ENCODE measurements at places on chromosomes 11 and 22.

DNA sequence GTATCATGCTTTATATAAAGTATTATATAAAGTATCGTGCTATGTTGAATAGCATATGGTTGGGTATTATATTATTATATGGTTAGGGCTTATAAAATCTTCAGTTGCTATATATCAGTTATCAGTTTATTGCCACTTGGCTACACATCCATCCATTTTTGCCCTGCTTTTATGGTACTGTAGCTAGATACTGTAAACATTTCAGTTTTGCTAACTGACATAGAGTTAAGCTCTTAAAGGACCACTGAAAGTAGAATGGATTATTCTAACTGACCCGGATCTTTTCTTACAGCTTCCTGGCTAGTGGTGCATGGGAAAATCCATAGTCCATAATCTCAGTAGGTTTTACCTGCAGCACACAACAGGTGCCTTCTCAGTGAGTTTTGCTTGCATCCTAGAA, 405.3 kb upstream of the LUZP2 start:
- DNase-seq = no peak

DNA sequence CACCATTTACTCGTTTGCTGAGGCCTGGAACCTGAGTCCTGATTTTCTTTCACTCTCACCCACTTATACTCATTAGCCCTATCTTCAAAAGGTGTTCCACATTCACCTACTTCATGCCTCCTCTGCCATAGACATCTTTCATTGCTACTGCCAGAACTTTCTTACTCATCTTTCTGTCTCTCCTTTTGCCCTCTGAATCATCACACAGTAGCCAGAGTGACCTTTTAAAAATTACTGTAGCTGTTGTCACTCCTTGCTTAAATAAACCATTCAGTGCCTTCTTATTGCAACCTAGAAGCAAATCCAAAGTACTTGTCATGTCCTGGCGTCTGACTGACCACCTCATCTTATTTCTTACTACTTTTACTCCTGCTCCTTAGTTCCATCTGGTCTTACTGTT, 38.2 kb downstream of the ATXN10 start:
- no peak for DNase-seq

GRCh38 chr11:110971140-110971539, 258.9 kb upstream of the ARHGAP20 start:
- DNase-seq = no peak

DNA sequence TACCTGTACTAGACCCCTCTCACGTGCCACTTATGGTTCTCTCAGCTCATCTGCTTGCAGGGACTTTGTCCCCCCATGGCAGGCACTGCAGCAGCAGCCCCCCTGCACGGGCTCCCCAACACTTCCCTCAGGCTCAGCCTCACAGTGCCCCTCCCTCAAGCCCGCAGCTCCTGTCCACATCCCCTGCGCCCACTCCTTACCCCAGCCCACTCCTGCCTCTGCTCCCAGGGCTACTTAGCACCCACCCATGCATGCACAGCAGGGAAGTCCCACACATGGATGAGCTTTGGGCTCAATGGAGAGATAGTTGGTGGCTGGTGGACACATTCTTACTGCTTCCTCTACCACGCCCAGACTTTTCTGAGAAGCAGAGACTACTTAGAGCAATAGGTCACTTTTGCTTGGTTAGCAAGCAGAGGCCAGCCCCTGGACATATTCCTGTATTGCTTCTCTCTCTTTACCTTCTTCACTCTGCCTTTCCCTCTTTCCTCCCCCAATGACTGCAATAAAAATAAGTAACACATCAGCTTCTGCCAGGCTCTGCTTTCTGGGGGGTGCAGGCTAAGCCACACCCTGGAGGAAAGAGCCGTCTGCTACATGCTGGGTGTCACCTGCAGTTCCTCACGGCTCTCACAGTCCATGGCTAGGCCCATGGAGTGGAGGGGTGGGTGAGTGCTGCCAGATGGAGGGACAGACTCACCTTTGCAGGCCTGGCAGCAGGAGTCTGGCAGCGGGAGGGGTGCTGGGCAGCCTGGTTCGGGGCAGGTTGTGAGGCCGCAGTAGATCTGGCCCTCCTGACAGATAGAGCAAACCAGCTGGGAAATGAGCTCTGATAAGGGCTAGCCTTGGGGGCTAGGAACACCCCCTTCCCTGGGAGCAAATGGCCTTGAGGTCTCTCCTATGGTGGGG, 23.4 kb downstream of the CHRDL2 start:
- no peak for DNase-seq

GRCh38 chr11:1388763-1389102, 1.0 kb upstream of the BRSK2 start:
- DNase-seq = no peak

- no peak for DNase-seq
These were observed 23.5 kb upstream of the TH start for GRCh38 chr11:2194877-2195755.

DNA sequence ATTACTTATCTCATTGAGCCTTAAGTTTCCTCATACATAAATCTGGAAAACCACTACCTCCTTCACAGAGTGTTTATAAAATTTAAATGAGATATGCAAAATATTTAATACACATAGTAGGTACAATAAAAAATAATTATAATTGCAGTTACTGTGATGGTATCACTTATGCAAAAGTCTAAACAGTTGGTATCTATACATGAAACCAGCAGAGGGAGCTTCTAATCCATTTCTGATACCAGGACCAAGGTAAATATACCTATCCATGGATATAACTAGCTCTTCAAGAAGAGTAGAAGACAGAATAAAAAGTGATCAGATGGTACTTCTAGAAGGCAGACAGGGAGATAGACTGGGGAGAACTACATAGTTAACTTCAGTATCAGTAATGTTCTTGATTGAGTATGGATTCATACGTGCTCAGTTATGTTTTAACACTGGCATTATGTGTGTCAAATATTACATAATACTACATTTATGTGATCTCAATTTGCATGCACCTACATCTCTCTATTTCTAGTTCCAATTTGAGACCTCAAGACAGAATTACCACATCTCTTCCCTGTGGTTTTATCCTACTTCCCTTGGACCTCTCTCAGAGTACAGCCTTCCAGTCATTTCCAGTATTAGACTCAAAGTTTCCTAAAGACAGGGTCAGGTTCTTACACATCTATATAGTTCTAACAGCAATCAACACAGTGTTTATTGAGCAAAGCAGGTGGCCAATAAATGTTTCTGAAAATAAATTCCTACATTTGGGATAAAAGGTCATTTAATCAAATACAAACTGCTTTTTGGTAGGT, 13.7 kb upstream of the TSG101 start:
- no peak for DNase-seq

- DNase-seq = no peak
These were observed 172.0 kb upstream of the MTMR2 start for GRCh38 chr11:96095884-96096303.

GRCh38 chr11:19903620-19904069, 191.0 kb downstream of the NAV2 start:
- no peak for DNase-seq

- no peak for DNase-seq
These were observed 11.1 kb upstream of the ST3GAL4 start for GRCh38 chr11:126344141-126345080.

DNA sequence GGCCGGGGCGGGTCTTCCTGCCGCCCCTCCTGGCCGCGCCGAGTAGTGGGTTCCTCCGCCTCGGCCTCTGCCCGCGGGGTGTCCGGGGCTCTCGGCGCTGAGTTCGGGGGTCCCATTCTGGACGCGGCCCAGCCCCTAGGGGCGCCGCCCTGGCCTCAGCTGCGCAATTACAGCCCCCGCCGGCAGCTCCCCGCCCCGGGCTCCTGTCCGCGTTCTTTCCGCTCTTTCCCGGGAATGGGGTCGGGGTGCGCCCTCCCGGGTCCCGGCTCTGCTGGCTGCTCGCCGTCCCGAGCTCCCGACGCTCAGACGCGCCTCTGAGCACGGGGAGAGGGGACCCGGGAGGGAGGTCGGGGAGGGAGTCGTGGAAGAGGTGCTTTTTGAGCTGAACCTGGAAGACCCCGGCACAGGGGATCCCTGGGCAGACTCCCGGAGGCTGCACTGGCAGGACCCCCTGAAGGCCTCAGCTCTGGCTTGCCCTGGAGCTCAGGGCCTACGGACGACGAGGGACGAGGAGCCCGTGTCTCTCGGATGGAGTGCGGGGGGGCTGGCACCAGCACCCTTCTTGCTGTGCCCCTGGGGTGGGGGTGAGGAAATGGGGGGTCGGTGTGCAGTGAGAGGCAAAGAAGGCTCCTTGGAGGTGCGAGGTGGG, 558 bp downstream of the TSPAN4 start:
- no peak for DNase-seq

DNA sequence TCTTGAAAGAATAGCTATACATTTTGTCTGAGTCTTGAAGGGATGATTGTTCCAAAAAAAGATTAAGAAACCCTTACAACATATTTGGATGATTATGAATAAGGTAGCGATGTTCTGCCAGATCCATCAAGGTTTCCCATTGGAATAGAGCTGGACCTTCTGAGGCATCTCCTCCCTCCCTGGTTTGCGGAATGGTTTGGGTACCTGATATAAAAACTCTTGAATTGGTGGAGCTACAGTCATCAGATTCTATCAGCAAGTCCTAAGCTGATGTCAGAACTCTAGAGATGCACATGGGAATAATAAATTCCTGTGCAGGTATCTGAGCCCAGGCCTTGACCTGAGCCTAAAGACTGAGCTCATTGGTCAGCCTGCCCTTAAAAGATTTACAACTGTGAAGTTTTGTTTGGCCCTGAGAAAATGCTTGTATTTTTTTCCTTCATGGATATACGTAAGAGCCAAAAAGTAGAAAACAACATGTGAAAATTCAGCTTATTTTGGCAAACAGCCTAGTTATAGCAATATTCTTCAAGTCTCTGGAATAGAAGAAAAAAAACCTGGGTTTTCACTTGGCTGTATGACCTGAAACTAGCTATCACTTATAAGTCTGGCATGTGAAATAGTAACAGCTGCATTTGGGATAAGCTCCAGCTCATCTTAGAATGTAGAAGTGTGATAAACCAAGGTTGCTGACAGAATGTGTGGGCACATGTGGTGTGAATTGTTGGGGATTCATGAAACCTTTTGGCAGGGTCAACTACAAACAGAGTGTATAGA, 265.7 kb upstream of the CTSC start:
- DNase-seq = no peak

- no peak for DNase-seq
These were observed 79.3 kb upstream of the CRTAM start for GRCh38 chr11:122758974-122759373.

GRCh38 chr22:37262346-37262745, 18.3 kb upstream of the RAC2 start:
- DNase-seq = no peak

DNA sequence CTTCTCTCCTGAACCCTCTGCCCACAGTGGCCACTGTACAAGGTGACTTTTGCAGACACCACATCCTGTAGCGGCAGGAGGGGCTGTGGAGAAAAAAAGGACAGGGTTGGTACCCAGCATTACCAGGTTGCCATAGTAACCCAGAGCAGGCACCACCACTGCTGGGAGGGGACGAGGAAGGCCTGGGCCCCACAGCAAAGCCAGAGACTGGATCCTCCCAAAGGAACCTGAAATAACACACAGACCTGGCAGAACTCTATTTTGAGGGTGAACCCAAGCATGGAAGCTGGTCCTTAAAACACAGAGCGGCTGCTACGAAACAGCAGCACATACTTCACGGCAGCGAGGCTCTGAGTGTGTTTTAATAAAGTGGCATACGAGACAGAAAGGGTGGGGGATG, 380.6 kb downstream of the CTTN start:
- DNase-seq = no peak

- no peak for DNase-seq
These were observed 26.8 kb downstream of the CLDN25 start for GRCh38 chr11:113806406-113806805.

GRCh38 chr11:116946414-116946813, 109.0 kb upstream of the APOA1 start:
- DNase-seq = no peak

DNA sequence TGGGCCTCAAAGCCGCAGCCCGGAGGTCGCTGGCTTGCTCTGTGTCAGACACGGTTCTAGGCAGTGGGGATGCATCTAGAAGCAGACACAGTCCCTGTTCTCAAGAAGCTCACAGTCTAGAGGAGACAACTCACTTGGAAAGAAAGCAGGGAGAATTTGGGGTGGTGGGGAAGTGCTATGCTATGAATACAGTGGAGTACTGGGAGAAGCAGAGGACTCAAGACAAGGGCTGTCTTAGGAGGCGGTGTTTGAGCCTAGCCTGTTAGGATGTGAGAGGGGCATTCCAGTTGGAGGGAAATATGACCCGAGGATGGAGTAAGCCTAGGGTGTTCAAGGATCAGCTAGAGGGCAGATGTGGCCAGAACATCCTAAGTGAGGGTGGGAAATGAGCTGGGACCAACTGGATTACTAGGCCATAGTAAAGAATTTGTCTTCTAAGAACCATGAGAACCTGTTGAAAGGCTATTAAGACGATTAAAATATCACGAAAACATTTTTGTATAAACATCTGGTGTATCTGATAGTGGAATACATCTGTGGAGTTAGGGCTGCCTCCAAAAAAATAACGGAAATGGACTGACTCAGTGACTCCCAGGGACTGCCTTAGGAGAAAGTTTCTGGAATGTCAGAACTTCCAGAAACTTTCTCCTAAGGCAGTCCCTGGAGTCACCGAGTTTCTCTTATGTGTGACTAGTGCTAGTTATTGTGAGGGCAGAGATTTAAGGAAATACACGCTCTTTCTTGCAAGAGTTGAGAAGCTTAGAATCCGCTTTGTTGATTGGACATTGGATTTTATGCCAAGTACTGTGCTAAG, 1.1 kb upstream of the PITPNB start:
- DNase-seq = peak; percentile 24

DNA sequence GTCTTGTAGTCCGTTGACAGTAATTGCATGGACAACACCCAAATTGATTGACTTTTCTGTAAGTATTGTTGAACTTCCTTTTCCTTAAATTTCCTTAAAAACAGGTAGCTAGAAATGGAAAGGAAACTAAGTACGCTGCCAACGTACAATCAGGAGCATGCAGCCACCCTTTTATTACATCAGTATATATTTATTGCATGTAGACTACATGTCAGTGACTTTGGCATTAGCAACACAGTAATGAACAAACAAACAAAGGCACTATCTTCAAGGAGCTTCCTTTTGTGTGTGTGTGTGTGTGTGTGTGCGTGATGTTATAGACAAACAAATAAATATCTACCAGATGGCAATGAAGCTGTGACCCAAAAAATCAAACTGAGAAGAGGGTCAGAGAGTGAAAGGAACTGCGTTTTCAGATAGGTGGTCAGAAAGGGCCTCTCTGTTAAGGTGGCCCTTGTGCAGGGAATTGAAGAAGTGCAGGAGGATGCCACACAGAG, at the start of gene OR9Q1:
Gene OR9Q1, plus strand, starts transcription at position 447 of the 497 bp plus-strand sequence. CDS start 155,564 bp downstream, outside the sequence.
- DNase-seq = no peak

GRCh38 chr11:61588728-61589191, 7.9 kb upstream of the SYT7 start:
- no peak for DNase-seq

- DNase-seq = no peak
These were observed 14.6 kb downstream of the MRGPRD start for GRCh38 chr11:68965901-68966853.

- DNase-seq = no peak
These were observed 88.1 kb downstream of the XRRA1 start for GRCh38 chr11:74860743-74861142.

- no peak for DNase-seq
These were observed 52.3 kb upstream of the OR5P2 start for GRCh38 chr11:7849018-7849417.

- no peak for DNase-seq
These were observed 40.2 kb downstream of the DIXDC1 start for GRCh38 chr11:111977146-111978027.

- no peak for DNase-seq
These were observed 42.4 kb upstream of the TH start for GRCh38 chr11:2213890-2214526.

All from AG04449 (cell line).